Transverse colon (tissue), 4 donors: ENCODE measurements at places on chromosomes 6 and 20.

DNA sequence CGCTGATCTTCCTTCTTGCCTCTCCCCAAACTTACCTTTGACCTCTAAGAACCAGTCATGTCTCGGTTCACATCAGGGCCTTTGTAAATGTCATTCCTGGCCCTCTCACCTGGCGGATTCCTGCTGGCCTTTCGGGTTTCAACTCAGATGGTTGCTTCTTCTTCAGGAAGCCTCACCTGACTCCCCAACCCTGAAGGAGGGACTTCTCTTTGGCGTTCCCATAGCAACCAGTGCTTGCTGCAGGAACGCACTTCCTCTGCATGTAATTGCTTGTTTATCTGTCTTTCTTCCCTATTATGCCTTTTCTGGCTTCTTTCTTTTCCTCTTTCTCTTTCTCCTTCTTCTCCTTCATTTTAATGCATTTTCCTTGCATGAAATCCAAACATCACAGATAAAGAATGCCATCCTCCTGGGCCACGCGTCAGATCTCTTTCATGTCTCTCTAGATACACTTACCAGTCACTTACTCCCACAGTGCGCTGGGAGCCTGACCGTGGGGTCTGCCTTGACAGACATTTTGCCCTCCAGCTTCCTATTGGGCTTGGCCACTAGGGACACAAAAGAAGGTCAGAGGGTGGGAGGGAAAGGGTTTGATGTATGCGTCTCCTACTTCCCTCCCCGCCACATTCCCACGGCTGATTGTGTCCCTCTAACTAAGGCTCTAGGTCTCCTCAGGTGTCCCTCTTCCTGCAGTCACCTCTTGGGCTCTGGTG lies 295.7 kb upstream of the TSHZ2 start:
- no peak overlapping the region for H3K27ac ChIP-seq
- no peaks in the 10 kb centered on the region for H3K4me1 ChIP-seq
- no peaks in the 10 kb centered on the region for H3K27me3 ChIP-seq
- no peak overlapping the region for H3K4me3 ChIP-seq

DNA sequence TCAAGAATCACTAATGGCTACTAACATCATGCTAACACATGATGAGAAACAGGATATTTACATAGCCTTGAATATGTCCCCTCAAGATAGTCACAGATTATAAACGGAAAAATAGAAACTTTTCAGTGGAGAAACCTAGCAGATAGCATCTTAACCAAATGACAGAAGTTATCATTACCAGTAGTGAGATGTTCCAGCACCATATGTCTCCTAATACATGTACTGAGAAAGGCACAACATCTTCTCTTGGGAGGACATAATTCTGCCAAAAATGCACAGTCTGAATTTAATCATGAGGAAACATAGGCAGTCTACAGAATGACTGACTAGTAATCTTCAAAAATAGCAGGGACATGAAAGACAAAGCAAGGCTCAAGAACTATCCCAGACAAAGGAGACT lies 19.9 kb upstream of the PRIM2 start:
- no peak overlapping the region for H3K4me3 ChIP-seq
- no peaks in the 10 kb centered on the region for H3K36me3 ChIP-seq
- no peak for DNase-seq
- H3K27me3 ChIP-seq, result no peaks in the 10 kb centered on the region

DNA sequence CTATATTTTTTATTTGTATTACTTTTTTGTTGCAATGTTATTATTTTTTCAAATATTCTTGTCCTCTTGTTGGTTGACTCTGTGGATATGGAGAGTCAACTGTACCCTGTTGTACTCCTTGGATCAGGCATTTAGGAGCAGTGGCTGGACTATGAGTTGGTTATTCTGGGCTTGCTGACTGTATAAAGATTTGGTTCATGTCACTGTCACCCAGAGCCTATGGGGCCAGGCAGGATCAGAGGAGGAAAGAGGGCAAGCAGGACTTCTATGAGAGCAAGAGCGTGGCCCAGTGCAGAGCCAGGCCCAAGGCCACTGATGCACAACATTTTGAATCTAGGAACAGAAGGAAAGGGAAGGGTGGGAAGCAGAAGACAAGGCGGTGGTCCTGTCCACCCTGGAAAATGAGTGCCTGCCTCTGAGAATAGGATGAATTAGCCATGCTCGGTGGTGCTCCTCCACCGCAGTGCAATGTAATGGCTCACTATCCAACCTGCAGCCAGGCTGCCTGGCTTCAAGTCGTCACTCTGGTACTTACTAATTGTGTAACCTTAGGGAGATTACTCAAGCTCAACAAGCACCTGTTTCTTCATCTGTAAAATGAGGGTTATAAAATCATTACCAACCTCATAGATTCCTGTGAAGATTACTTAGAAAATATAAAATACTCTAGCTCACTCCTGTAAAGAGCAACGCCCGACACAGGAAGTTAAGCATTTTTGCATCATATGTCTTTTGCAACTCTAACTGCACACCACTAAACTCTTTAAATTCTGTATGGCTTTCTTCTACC lies 192.1 kb downstream of the KCNQ5 start:
- no peaks in the 10 kb centered on the region for H3K4me1 ChIP-seq
- no peaks in the 10 kb centered on the region for H3K36me3 ChIP-seq
- H3K27ac ChIP-seq, result no peak overlapping the region
- no peak overlapping the region for H3K4me3 ChIP-seq
- DNase-seq, result no peak

DNA sequence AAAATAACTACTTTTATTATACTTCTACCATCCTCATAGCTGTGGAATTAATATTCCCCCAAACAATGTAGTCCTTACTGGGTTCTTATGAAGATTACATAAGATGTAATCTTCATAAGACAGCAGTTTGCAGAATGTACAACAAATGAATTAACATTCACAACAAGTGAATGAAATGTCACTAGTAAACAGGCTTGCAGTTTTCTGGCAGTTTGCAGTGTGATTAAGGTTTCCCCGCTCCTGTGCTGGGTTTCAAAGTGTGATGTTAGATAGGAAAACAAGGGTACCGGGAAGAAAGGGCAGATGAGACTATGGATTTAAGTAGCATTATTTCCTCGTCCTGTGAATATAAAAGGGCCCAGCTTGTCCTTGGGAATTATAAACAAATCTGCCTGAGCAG lies 22.5 kb downstream of the ARFGEF3 start:
- no peaks in the 10 kb centered on the region for H3K27me3 ChIP-seq
- no peak overlapping the region for H3K27ac ChIP-seq
- no peak for DNase-seq
- H3K36me3 ChIP-seq, result no peaks in the 10 kb centered on the region
- H3K4me1 ChIP-seq, result peaks cover 20% of the 10 kb centered on the region
- H3K4me3 ChIP-seq, result no peak overlapping the region

GRCh38 chr20:44759595-44759994 lies 13.9 kb downstream of the KCNK15 start:
- H3K27ac ChIP-seq, result no peak overlapping the region
- no peak overlapping the region for H3K4me3 ChIP-seq
- H3K36me3 ChIP-seq, result no peaks in the 10 kb centered on the region
- H3K4me1 ChIP-seq, result no peaks in the 10 kb centered on the region
- no peak for DNase-seq

- H3K27ac ChIP-seq, result no peak overlapping the region
- no peak overlapping the region for H3K4me3 ChIP-seq
- no peak for DNase-seq
- H3K36me3 ChIP-seq, result no peaks in the 10 kb centered on the region
- peaks cover 42% of the 10 kb centered on the region for H3K27me3 ChIP-seq
Observed at GRCh38 chr6:33107641-33108040, 31.9 kb downstream of the HLA-DPB1 start.

DNA sequence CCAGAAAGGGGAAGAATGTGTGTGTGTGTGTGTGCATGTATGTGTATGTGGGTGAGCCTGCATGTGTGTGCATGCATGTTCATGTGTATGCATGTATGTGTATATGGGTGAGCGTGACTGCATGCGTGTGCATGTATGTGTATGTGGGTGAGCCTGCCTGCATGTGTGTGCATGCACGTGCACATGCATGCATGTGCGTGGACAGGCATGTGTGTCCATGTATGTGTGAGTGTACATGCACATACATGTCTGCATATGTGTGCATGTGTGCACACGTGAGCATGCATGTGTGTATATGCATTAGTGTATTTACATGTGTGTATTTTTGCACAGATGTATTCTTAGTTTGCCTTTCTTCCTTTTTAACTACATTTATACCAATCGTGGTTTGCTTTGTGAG lies 601.5 kb downstream of the QKI start:
- H3K36me3 ChIP-seq, result no peaks in the 10 kb centered on the region
- no peaks in the 10 kb centered on the region for H3K4me1 ChIP-seq
- no peak overlapping the region for H3K27ac ChIP-seq
- no peaks in the 10 kb centered on the region for H3K27me3 ChIP-seq
- no peak for DNase-seq

DNA sequence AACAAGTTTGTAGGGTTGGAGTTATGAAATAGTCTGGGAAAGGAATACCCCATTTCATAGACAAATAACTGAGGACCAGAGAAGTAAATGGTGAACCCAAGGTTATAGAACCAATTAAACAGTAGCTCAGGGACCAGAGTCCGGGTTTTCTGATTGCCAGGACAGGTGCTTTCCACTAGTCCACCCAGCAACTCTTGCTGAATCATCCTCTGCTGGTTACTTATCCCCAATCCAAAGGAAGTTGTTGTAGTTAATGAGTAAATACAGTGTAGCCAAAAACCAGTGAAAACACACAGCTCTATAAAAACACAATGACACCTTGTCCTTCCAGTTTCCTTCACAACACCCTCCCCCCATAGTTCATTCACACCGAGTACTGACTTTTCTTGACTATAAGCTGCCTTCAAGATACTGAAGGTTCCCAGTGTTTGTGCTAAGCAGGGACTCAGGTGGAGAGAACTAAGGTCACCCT lies 766 bp upstream of the TINAG start:
- H3K27ac ChIP-seq, result peak overlapping the region; percentile 76
- peak; percentile 63 for DNase-seq
- H3K36me3 ChIP-seq, result no peaks in the 10 kb centered on the region
- peak overlapping the region; percentile 36 for H3K4me3 ChIP-seq

GRCh38 chr6:159077123-159077522 lies 32.3 kb upstream of the TAGAP start:
- H3K4me1 ChIP-seq, result no peaks in the 10 kb centered on the region
- no peak overlapping the region for H3K27ac ChIP-seq
- H3K36me3 ChIP-seq, result no peaks in the 10 kb centered on the region

GRCh38 chr6:37680668-37681067 lies 17.0 kb downstream of the MDGA1 start:
- H3K4me3 ChIP-seq, result no peak overlapping the region
- no peak for DNase-seq
- no peaks in the 10 kb centered on the region for H3K4me1 ChIP-seq

DNA sequence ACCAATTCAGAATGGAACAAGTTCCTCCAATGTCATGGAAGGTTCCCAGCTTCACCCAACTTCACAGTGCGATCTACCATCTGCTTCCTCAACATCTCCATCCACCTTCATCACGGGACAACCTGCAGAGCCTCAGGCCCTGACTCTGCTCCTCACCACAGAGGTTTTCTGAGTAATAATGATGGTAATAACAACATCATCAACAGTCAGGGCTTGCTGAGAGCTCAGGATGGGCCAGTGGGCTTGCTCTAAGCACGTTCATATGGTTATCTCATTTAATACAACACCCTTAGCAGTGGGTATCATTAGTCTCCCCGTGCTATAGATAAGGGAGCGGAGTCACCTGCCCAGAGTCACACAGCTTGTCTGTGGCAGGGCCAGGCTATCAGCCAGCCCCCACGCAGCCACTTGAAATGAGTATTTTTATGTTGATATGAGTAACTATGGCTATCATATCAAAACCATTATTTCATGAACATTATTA lies 38.6 kb downstream of the PREX1 start:
- no peak overlapping the region for H3K4me3 ChIP-seq
- no peaks in the 10 kb centered on the region for H3K4me1 ChIP-seq
- H3K36me3 ChIP-seq, result no peaks in the 10 kb centered on the region
- no peak overlapping the region for H3K27ac ChIP-seq

DNA sequence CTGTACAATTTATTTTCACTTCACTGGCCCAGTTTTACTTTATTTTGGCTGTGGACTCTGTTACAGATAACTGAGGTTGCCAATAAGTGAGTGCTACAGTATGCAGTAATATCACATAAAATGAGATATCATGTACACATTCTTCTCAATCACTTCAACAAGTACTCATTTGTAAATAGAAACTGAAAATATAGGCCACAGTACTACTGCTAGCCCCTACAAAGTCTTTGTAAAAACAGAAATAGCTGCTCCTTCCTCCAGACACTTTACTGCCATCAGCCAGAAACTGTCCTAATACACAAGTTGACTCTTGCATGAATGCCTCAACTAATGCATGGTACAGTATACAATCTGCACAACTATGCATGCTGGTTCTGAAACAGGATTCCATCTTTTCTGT lies 9.2 kb downstream of the DTNBP1 start:
- peaks cover 2% of the 10 kb centered on the region for H3K36me3 ChIP-seq
- H3K27ac ChIP-seq, result no peak overlapping the region
- H3K4me1 ChIP-seq, result peaks cover 5% of the 10 kb centered on the region
- no peaks in the 10 kb centered on the region for H3K27me3 ChIP-seq
- DNase-seq, result no peak

DNA sequence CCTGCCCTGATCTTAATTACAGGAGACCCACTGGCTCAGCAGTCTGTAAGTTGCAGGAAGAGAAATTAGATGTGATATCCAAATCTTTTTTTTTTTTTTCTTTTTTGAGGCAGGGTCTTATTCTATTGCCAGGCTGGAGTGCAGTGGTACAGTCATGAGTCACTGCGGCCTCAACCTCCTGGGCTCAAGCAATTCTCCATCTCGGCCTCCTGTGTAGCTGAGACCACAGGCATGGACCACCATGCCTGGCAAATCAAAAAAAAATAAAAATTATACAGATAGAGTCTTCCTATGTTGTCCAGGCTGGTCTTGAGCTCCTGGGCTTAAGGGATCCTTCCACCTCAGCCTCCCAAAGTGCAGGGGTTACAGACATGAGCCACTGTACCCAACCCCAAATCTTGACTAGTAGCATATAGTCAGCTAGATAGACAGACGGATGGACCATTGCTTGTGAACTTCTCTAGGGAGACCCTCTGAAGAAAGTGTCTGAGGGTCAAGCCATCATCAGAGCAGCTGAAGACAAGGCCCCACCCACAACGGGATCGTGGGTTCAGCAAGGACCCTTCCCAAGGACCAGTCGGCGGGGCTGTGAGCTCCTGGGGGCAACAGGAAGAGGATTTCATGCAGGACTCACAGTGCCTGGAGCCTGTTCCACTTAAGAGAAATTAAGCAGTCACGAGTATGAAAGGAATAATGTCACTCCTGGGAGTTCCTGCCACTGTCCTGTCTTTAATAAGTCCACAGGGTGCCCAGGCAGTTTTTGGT lies 222.7 kb downstream of the ANKRD60 start:
- H3K27me3 ChIP-seq, result no peaks in the 10 kb centered on the region
- no peak overlapping the region for H3K27ac ChIP-seq
- H3K4me3 ChIP-seq, result no peak overlapping the region
- H3K4me1 ChIP-seq, result no peaks in the 10 kb centered on the region
- no peak for DNase-seq
- H3K36me3 ChIP-seq, result no peaks in the 10 kb centered on the region
